Epithelial cell of umbilical artery (primary cell): ENCODE measurements at places on chromosomes 7 and 10. TPM values are rescaled to one million over a fixed set of nuclear protein-coding genes. Genes with fewer than 3 reads are reported as not detected.

The CDCA7L gene
- 114 and 158 TPM in 2 replicates for total RNA-seq

The ALOX5 gene
- under 0.01 and 0.15 TPM in 2 replicates for total RNA-seq

The MICALL2 gene
- 14.0 and 15.3 TPM in 2 replicates for total RNA-seq

The PDE6C gene
- not detected in 2 replicates for total RNA-seq

The HOXA6 gene
- 2.6 and 2.9 TPM in 2 replicates for total RNA-seq

The GNGT1 gene
- not detected in 2 replicates for total RNA-seq

The CLRN3 gene
- not detected in 2 replicates for total RNA-seq

The THSD7A gene
- 14.3 and 15.5 TPM in 2 replicates for total RNA-seq

The NUTM2A gene
- 0.15 TPM in 1 of 2 replicates, not detected in the other for total RNA-seq
